ENCODE measurements at places on chromosomes 4 and X.

DNA sequence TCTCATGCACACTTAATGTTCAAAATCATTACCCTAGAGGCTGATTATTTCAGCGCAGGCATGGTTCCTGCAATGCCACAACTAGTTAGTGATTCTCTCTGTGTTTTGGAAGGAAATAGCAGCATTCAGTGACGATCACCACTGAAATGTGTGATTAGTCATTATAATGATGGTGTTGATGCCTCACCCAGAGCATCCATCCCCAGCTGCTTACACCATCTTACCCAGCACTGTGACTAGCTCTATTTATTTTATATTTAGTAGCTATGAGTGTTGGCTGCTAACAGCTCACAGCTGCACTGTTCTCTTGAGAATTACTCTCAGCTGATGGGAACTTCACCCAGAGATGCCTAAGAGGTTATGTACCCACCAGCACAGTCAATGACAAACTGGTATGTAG is 60.5 kb upstream of the TSPAN7 start:
- no peaks in the 10 kb centered on the region for H3K27me3 ChIP-seq
- no peak overlapping the region for H3K27ac ChIP-seq
- no peaks in the 10 kb centered on the region for H3K4me1 ChIP-seq
- no peak overlapping the region for H3K4me3 ChIP-seq
- DNase-seq = no peak

DNA sequence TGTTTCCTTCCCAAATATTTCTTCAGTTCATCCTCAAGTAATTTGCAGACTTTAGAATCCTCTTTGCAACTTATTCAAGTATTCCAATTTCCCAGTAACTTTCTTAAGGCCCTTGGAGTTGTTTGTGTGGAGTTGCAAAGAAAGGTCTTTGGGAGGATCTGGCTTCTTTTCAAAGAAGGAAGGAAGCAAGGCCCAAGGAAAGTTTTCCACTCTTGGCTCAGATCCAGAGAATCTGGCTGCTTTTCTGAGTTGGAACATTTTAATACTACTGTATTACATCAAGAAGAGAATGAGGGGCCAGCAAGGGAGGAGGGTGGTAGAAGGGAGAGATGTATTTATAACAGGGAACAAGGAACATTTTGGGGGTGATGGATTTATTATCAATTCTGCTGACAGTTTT is 10.5 kb downstream of the CDX4 start:
- no peak overlapping the region for H3K4me3 ChIP-seq
- no peak for DNase-seq
- H3K36me3 ChIP-seq = no peaks in the 10 kb centered on the region
- H3K27ac ChIP-seq = no peak overlapping the region
- no peaks in the 10 kb centered on the region for H3K4me1 ChIP-seq

GRCh38 chrX:123743312-123743711 is 10.5 kb upstream of the THOC2 start:
- H3K4me1 ChIP-seq = no peaks in the 10 kb centered on the region
- no peak overlapping the region for H3K4me3 ChIP-seq
- no peaks in the 10 kb centered on the region for H3K27me3 ChIP-seq
- no peak overlapping the region for H3K27ac ChIP-seq
- H3K36me3 ChIP-seq = no peaks in the 10 kb centered on the region

DNA sequence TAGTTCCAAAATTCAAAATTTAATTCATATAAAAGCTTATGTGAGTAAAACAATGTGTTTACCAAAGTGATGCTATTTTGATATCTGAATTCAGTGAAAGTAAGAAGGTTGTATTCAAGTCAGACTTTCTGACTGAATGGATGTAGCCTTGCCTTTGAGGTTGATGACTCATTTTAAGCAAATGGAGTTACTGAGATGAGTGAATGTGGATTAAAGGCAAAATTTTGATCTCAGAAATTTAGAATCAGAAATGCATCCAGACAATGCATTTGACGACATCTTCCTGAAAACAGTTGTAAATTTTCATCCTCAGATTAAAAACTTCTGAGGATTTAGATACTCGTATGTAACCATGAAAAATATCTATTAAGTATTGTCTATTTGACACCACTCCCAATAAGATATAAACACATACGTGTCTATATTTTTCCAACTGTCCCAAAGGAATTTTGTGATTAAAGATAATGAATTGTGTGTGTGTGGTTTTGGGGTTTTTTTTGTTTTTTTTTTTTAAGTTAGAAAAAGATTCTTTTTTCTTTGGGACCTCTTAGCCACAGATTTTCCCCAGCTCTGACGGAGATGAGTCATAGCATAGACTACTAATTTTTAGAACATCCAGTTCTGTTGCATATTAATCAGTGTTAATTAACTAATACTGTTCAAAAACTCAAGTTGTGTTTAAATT is 34.4 kb downstream of the NFKB1 start:
- no peak for DNase-seq
- H3K36me3 ChIP-seq = no peaks in the 10 kb centered on the region
- no peaks in the 10 kb centered on the region for H3K4me1 ChIP-seq
- no peak overlapping the region for H3K4me3 ChIP-seq
- no peaks in the 10 kb centered on the region for H3K27me3 ChIP-seq
- H3K27ac ChIP-seq = no peak overlapping the region

GRCh38 chr4:128349921-128350320 is 62.3 kb upstream of the PGRMC2 start:
- H3K36me3 ChIP-seq = no peaks in the 10 kb centered on the region
- peaks cover 8% of the 10 kb centered on the region for H3K4me1 ChIP-seq
- DNase-seq = no peak
- no peaks in the 10 kb centered on the region for H3K27me3 ChIP-seq

- no peak overlapping the region for H3K27ac ChIP-seq
- no peaks in the 10 kb centered on the region for H3K4me1 ChIP-seq
- no peak overlapping the region for H3K4me3 ChIP-seq
- no peaks in the 10 kb centered on the region for H3K27me3 ChIP-seq
- no peak for DNase-seq
Observed at GRCh38 chrX:107968623-107969022, 13.5 kb downstream of the TEX13B start.

- H3K27me3 ChIP-seq = no peaks in the 10 kb centered on the region
- H3K36me3 ChIP-seq = no peaks in the 10 kb centered on the region
- H3K4me1 ChIP-seq = no peaks in the 10 kb centered on the region
- DNase-seq = no peak
Observed at GRCh38 chr4:187632260-187632995, 363.1 kb upstream of the ZFP42 start.

DNA sequence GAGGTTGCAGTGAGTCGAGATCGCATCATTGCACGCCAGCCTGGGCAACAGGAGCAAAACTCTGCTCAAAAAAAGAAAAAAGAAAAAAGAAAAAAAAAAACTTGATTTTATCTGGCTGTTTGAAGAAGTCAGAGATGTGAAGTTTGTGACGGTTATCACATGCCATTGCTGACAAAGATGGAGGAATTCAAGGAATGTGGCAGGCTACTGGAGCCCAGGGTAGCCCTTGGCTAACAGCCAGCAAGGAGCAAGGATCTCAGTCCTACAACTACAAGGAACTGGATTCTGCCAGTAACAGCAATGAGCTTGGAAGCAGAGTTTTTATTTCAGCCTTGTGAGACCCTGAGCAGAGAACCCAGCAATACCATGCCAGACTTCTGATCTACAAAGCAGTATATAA is 24.3 kb upstream of the TET2 start:
- peaks cover 3% of the 10 kb centered on the region for H3K27me3 ChIP-seq
- H3K4me3 ChIP-seq = no peak overlapping the region
- DNase-seq = no peak

GRCh38 chr4:105116616-105117319 is 29.9 kb upstream of the TET2 start:
- no peak overlapping the region for H3K27ac ChIP-seq
- peaks cover 2% of the 10 kb centered on the region for H3K4me1 ChIP-seq
- H3K4me3 ChIP-seq = no peak overlapping the region
- H3K36me3 ChIP-seq = no peaks in the 10 kb centered on the region
- H3K27me3 ChIP-seq = no peaks in the 10 kb centered on the region
- DNase-seq = no peak

- no peak overlapping the region for H3K4me3 ChIP-seq
- H3K27ac ChIP-seq = no peak overlapping the region
- no peaks in the 10 kb centered on the region for H3K4me1 ChIP-seq
- no peaks in the 10 kb centered on the region for H3K36me3 ChIP-seq
Observed at GRCh38 chrX:4655743-4656142, 942.3 kb upstream of the PRKX start.

DNA sequence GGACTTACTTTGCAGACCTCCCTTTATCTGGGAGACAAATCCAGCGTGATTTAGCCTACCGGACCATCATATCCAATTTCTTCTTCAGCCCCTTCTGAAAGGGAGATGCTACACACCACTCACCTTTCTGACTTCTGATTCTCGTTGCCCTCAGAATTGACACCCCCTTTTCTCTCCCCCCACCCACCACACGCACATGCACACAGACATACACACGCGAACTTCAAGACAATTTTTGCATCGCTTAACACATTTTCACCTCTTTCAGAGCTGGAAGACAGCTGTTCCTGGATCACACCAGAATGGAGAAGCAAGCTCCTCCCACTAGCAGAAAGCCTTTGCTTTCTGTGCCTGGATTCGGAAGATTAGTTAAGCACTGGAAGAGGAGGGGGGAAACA is 1.0 kb upstream of the SNCA start:
- no peaks in the 10 kb centered on the region for H3K27me3 ChIP-seq
- no peak for DNase-seq
- no peaks in the 10 kb centered on the region for H3K36me3 ChIP-seq
- peaks cover 3% of the 10 kb centered on the region for H3K4me1 ChIP-seq

DNA sequence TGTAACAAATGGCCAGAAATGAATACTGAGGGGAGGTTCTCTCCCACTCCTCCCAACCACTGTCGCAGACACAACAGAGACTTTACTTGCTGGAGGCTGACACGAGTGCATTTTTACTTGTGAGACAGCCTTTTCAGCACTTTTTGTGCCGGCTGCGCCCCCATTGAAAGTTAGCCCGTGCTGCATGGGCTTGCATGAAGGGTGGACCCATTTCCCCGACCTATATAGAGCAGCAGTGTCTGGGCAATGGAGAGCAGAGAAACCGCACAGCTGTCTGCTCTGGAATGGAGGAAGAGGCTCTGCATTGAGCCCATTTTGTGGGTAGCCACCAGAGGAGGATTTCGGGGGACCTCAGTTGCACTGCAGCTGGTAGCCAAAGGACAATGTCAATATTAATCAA is 208.8 kb downstream of the UGT8 start:
- H3K27me3 ChIP-seq = no peaks in the 10 kb centered on the region
- no peak overlapping the region for H3K4me3 ChIP-seq
- no peak overlapping the region for H3K27ac ChIP-seq
- no peaks in the 10 kb centered on the region for H3K36me3 ChIP-seq

- no peaks in the 10 kb centered on the region for H3K27me3 ChIP-seq
- H3K36me3 ChIP-seq = no peaks in the 10 kb centered on the region
- no peak overlapping the region for H3K27ac ChIP-seq
- no peaks in the 10 kb centered on the region for H3K4me1 ChIP-seq
- no peak overlapping the region for H3K4me3 ChIP-seq
- DNase-seq = no peak
Observed at GRCh38 chr4:146834263-146835034, 111.2 kb downstream of the TTC29 start.

GRCh38 chrX:101551380-101551767 is 1.0 kb downstream of the ARMCX1 start:
- no peaks in the 10 kb centered on the region for H3K4me1 ChIP-seq
- H3K4me3 ChIP-seq = peak overlapping the region; percentile 49
- H3K36me3 ChIP-seq = no peaks in the 10 kb centered on the region
- no peaks in the 10 kb centered on the region for H3K27me3 ChIP-seq

- H3K4me3 ChIP-seq = no peak overlapping the region
- H3K36me3 ChIP-seq = no peaks in the 10 kb centered on the region
- no peak overlapping the region for H3K27ac ChIP-seq
- H3K27me3 ChIP-seq = no peaks in the 10 kb centered on the region
Observed at GRCh38 chr4:127642169-127642568, 9.4 kb downstream of the INTU start.

GRCh38 chrX:150205011-150205410 is 158.1 kb upstream of the MAMLD1 start:
- no peaks in the 10 kb centered on the region for H3K4me1 ChIP-seq
- no peaks in the 10 kb centered on the region for H3K36me3 ChIP-seq
- no peak overlapping the region for H3K4me3 ChIP-seq
- no peaks in the 10 kb centered on the region for H3K27me3 ChIP-seq
- no peak for DNase-seq
- H3K27ac ChIP-seq = no peak overlapping the region

DNA sequence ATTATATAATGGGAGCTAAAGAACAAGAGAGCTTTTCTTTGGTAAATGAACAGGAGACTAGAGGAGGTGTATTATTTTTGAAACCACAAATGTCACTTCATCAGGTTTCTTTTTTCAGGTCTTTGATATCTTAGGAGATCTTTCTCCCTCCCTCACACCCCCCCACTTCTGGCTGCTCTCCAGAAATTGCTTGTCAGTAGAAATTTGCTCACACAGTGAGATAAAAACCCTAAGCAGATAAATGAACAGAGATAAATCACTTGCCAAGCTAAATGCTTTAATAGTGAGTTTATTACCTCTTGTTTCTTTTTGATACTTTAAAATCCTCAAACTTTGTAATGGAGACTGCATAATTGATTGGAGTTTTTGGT is 421.2 kb upstream of the TENM3 start:
- H3K36me3 ChIP-seq = no peaks in the 10 kb centered on the region
- DNase-seq = no peak
- no peak overlapping the region for H3K27ac ChIP-seq
- no peak overlapping the region for H3K4me3 ChIP-seq
- no peaks in the 10 kb centered on the region for H3K4me1 ChIP-seq

- H3K4me1 ChIP-seq = no peaks in the 10 kb centered on the region
- no peak overlapping the region for H3K4me3 ChIP-seq
- no peaks in the 10 kb centered on the region for H3K27me3 ChIP-seq
Observed at GRCh38 chr4:150238591-150238990, 160.3 kb downstream of the DCLK2 start.

- H3K4me3 ChIP-seq = no peak overlapping the region
- H3K27me3 ChIP-seq = no peaks in the 10 kb centered on the region
Observed at GRCh38 chr4:82223715-82224114, 150.1 kb downstream of the HNRNPD start.

DNA sequence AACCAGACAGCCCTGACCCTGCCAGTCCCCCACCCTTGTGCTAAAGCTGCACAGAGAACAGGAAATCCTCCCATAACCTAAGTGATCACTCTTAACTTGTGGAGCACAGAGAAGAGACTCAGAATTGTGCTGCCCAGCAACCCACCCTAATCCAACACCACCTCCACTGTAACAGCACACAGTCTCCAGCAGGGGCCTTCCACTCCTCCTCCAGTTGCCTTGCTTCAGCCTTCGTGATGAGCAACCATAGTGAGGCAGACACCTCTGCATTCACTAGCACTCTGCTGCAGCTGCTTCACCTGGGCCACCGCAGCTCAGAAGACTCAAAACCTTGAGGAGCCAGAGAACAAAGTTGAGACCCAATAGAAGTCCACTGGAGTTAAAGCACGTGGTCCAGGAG is 7.9 kb upstream of the UGT2B4 start:
- no peaks in the 10 kb centered on the region for H3K36me3 ChIP-seq
- H3K27me3 ChIP-seq = no peaks in the 10 kb centered on the region
- no peak overlapping the region for H3K4me3 ChIP-seq
- no peaks in the 10 kb centered on the region for H3K4me1 ChIP-seq
- no peak overlapping the region for H3K27ac ChIP-seq

DNA sequence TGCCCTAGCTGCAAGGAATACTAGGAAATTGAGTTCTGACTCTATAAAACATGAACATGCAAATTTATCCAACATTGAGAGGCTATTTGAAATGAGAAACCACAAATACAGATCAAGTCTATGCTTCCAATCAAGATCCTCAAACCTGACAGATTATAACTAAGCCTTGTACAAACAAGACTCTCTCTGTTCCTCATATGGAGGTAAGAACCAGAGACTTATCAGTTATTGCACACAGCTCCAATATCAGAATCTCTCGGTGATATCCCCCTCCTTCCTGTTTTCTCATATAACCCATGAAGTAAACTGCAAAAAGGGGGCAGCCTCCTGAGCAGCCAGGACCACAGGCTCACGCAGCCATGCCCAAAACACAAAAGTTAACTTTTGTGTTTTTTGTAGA is 36.5 kb downstream of the FBXW7 start:
- H3K4me1 ChIP-seq = no peaks in the 10 kb centered on the region
- no peaks in the 10 kb centered on the region for H3K27me3 ChIP-seq
- no peak overlapping the region for H3K4me3 ChIP-seq
- no peaks in the 10 kb centered on the region for H3K36me3 ChIP-seq

Data from ovary (tissue), 10 donors.